GM23248 (cell line): ENCODE measurements at places on chromosomes 11 and 22. TPM values are rescaled to one million over a fixed set of nuclear protein-coding genes. Genes with fewer than 3 reads are reported as not detected.

DNA sequence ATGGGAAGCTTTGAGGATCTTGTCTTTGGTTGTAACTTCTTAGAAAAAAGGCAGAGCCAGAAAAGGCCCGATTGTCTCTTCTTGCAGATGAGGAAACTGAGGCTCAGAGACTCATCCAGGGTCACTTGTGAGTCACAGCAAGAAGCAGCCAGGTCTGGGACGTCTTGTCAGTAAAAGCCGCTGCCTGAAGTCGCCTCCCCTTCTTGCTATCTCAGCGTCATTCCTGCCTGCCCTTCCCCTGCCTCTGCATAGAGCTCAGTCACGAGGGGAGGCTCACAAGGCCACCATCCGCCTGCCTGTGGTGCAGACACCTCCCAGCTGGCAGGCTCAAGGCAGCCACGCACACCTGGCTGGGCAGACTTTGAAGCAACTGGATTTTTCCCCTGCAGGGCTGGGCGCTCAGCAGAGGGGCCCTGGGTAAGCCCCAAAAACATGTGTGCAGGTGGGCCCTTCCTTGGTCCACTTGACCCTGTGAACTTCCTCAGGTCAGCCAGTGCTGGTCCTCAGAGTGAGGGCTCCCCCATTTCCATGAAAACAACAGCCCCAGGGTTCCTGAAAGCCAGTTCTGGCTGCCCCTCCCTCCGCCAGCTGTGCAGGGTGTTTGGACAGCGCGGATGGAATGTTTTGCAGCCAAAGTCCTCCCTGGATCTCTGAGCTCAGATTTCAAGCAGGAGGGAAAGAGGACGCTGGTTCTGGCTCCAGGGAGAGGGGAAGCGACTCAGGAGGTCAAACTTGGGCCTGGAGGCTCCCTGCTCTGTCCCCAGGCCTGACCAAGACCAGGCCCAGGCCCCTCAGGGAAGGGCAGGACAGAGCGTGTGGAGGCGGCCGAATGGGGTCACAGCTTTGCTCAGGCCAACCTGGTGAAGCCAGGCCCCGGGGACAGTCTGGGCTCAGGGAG lies 6.0 kb upstream of the RAB3IL1 start:
- DNase-seq, result peak; percentile 72

Gene CSF2RB
- 2.3 and 2.6 TPM in 2 replicates for polyA plus RNA-seq

DNA sequence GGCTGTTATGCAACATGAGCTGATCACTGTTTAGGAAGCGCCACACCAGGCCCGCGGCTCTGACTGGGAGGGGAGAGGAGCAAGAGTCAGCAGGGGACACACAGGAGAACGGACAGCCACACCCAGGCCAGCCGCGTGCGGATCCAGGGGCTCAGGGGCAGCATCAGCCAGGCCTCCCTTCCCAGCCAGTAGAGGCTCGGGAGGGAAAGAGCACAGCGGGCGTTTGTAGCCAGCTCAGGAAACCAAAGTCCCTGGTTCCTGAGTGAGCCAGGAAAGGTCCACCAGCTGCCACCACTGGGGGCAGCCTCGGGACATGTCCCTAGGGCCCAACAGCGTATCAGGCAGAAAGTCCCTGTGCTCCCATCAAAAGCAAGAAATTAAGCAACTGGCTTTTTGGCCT lies 71.8 kb upstream of the PITPNB start:
- peak; percentile 68 for DNase-seq

GRCh38 chr22:34946339-34946985 lies 119.5 kb upstream of the ISX start:
- DNase-seq, result no peak

Gene HTR3A
- polyA plus RNA-seq, result not detected in 2 replicates

DNA sequence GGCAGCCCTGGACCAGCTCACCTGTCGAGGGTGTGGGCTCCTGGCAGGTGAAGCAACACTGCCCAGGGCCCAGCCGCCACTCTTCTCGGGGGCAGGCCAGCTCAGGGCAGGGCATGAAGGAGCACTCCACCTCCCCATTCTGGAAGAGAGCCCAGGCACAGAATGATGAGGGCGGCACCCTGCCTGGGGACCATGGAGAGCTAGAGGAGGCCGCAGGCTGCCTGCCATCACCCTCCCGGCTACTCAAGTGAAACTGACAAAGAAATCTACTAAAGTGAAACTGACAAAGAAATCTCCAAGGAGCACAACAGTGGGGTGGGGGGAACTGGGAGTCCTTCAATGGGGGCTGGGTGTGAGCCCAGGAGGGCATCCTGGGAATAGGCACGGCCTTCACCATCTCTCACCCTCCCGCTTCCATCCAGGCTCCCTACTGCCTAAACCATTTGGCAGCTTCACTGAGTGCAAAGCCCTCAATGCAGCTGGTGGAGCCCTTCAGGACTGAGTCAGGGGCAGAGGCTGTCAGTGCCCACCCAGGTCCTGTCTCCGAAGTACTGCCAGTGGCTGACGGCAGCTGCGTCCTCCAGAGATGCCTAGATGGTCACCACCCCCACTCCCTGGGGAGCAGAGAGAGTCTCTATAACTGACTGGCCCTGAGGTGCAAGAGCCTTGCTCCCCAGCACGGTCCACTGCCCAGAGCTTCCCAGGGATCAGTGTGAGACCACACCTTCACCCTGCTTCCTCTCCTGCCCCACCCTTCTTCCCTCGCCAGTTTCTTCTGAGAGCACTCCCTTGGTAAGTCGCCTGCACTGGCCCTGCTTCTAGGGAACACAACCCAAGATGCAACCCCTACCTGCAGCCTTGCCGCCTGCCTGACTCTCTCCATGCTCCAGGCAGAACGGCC lies 21.7 kb downstream of the VWCE start:
- no peak for DNase-seq

DNA sequence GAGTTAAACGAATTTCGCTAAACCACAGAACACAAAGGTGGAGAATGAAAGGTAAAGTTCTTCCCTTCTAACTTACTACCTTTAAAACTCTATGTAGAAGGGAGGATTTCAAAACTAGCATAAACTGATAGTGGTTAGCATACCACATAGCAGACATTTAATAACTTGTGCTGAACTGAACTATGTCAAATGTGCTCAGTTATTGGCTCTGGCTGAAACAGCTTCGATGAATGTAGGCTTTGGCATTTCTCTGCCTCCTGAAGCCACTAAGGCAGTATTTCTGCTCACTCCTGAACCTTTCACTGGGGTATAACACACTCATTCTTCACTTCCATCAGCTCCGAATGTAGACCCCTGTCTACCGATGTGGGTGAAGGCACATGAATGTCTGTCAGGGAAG lies 1188.1 kb downstream of the LRRC4C start:
- DNase-seq, result no peak

- peak; percentile 80 for DNase-seq
Measured at GRCh38 chr11:61377461-61378160, 14.8 kb upstream of the TMEM216 start.
